ENCODE measurements at places on chromosomes 16 and 17. TPM values are rescaled to one million over a fixed set of nuclear protein-coding genes. Genes with fewer than 3 reads are reported as not detected.

GRB7 gene
- total RNA-seq: 0.30 TPM

DNA sequence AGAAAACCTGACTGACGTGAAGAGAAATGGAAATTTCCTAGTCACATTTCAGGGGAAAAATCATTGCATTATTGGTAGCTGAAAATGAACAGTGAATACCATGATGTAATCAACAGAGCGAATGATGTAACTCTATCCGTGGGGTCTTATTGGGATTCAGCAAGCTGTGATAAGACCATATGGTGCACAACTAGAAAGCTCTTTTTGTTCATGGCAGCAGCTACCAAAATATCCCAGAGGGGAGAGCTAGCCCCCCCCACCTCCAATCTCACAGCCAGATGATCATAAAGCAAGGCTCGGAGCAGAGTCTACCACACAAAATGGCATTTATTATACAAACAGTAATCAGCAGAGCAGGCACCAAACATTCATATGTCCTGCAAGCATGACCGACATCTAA, 22.2 kb upstream of the DNAH17 start:
- DNase-seq: no peak
- H3K4me1 ChIP-seq: peaks cover 10% of the 10 kb centered on the region
- H3K4me3 ChIP-seq: no peak overlapping the region
- peaks cover 8% of the 10 kb centered on the region for H3K27me3 ChIP-seq
- H3K27ac ChIP-seq: no peak overlapping the region

- no peaks in the 10 kb centered on the region for H3K27me3 ChIP-seq
- no peaks in the 10 kb centered on the region for H3K4me1 ChIP-seq
- peaks cover 3% of the 10 kb centered on the region for H3K36me3 ChIP-seq
- no peak overlapping the region for H3K4me3 ChIP-seq
- DNase-seq: no peak
Observed at GRCh38 chr16:88070341-88070740, 119.1 kb downstream of the BANP start.

PYY gene
- not detected for total RNA-seq

ADAD2 gene
- not detected for total RNA-seq

DNA sequence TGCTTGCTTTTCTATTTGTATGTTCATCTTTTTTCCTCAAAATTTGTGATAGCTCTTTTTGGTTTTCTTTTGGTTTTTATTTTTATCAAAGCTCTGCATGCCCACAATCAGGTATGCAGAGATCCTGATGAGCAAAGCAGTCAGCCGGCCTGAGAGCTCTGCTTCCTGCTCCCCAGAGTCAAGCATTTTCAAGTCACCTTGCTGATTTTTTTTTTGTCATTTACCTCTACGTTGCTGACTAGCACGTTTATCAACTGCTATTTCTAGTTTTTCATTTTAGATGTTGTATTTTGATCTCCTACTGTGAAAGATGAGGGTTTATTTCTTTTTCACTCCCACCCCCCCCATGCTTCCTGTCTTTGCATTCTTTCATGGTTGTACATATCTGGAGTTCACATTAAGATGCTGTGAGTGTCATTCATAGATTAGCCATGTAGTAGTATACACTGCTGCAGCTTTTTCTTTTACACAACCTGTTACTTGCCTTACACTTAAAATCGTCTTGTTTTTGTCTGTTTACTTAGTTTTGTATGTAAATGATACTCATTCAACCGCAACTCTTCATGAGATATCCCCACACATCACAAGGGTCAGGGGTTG, 196.2 kb downstream of the LGALS9B start:
- peaks cover 62% of the 10 kb centered on the region for H3K4me1 ChIP-seq
- H3K27ac ChIP-seq: peak overlapping the region; percentile 65
- H3K36me3 ChIP-seq: no peaks in the 10 kb centered on the region
- H3K27me3 ChIP-seq: no peaks in the 10 kb centered on the region

TBC1D3I gene
- 0.15 TPM for total RNA-seq

WNT9B gene
- total RNA-seq: not detected

- H3K27me3 ChIP-seq: no peaks in the 10 kb centered on the region
- no peak overlapping the region for H3K4me3 ChIP-seq
- no peak for DNase-seq
- H3K27ac ChIP-seq: no peak overlapping the region
- H3K36me3 ChIP-seq: no peaks in the 10 kb centered on the region
Observed at GRCh38 chr17:71975331-71975801, 145.5 kb upstream of the SOX9 start.

GRCh38 chr16:89065458-89065822, 28.2 kb upstream of the ACSF3 start:
- H3K27ac ChIP-seq: no peak overlapping the region
- H3K4me3 ChIP-seq: no peak overlapping the region
- DNase-seq: no peak
- H3K27me3 ChIP-seq: no peaks in the 10 kb centered on the region

DNA sequence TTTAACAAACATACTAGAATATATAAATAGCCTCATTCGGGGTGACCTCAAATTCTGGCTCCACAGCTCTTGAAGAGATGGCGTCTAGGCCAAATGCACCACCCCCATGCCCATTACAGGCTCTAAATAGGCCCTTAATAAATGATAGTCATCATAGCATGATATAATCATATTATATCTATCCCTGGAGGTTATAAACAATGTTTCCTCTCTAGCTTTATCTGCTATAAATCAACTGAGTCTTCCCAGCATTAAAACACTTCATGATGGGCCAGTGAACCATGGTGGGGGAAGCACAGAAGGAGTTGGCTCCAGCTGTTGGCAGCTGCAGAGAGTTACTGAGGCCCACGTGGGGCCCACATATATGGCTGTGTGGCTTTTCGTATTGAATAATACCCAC, 214.9 kb upstream of the MPHOSPH6 start:
- no peaks in the 10 kb centered on the region for H3K4me1 ChIP-seq
- no peak overlapping the region for H3K4me3 ChIP-seq
- no peak overlapping the region for H3K27ac ChIP-seq
- H3K36me3 ChIP-seq: no peaks in the 10 kb centered on the region
- DNase-seq: no peak

DNA sequence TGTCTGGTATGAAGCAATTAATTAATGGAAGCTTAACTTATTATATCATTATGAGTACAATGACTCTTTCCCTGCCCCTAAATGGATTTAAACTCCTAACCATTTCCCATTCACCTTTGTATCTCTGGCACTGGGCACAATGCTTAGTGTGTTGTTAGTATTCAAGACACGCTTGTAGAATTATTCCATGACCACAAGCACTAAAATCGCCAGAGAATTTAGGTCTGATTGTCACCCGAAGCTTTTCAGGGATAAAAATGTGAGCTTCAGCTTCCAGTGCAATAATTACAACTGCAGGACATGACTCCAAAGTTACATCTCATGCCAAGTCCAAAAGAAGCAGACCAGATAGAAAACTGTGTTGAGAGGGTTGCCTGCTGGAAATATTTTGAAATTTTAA, 101.6 kb downstream of the CDH8 start:
- no peak for DNase-seq
- H3K4me1 ChIP-seq: no peaks in the 10 kb centered on the region
- no peaks in the 10 kb centered on the region for H3K36me3 ChIP-seq

TEKT1 gene
- total RNA-seq: not detected

C16orf89 gene
- not detected for total RNA-seq
